ENCODE measurements at places on chromosomes 3 and 15.
A peak's percentile ranks its signal among the peaks of the same experiment; 100 is the strongest.

GRCh38 chr3:184315871-184316661 lies 1.7 kb downstream of the EIF4G1 start:
- no peak for DNase-seq

DNA sequence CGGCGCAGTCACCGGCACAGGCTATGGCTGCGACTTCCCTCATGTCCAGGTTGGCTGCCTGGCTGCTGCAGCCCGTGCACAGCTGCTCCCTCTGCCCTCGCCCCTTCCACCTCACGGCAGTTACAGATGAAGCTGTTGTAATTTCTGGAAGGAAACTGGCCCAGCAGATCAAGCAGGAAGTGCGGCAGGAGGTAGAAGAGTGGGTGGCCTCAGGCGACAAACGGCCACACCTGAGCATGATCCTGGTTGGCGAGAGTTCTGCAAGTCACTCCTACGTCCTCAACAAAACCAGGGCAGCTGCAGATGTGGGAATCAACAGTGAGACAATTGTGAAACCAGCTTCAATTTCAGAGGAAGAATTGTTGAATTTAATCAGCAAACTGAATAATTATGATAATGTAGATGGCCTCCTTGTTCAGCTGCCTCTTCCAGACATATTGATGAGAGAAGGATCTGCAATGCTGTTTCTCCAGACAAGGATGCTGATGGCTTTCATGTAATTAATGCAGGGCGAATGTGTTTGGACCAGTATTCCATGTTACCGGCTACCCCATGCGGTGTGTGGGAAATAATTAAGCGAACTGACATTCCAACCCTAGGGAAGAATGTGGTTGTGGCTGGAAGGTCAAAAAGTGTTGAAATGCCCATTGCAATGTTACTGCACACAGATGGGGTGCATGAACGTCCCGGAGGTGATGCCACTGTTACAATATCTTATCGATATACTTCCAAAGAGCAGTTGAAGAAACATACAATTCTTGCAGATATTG lies 13.2 kb upstream of the GNB4 start:
- no peak for DNase-seq

DNA sequence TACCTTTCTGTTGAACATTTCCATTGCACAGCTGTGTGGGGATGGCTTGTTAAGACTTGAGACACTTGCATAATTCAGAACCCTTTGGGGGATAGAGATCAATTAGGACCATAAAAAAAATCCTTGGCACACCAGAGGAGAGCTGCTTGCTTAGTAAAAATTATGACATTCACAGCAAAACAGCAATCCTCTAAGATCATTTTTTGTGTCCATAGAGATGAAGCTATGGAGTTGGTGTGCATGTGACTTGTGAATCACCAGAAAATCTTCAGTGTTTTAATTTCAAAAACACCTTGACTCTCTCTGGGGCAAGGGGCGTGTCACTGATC lies 7.7 kb downstream of the COL8A1 start:
- DNase-seq: no peak

DNA sequence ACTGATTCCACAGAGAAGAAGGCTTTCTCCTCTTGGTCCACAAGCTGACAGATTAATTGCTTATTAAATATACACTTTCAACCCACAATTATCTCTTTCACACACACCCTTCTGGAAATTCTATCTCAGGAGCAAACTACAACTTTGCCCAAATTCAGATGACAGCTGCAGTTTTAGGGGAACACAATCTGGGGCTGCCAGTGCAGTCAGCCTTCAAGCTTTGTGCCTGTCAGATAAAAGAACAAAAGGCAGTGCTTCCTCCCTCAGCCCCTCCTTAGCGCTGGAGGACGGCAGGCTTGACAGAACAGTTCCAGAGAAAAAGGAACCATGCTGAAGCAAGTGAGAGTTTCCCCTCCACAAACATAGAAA lies 99.6 kb downstream of the TMCC1 start:
- DNase-seq: no peak

DNA sequence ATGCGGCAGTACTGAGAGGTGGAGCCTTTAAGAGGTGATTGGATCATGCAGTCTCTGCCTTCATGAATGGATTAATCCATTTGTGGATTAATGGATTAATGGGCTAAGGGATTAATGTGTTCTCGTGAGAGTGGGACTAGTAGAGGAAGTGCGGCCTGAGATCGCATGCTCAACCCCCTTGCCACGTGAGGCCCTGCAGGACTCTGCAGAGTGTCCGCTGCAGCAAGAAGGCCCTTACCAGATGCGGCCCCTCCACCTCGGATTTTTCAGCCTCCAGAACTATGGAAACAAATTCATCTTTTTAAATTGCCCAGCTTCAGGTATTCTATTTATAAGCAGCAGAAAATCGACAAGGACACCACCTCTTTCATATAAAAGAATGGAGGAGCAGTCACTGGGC lies 148.8 kb downstream of the TPRA1 start:
- DNase-seq: no peak

GRCh38 chr15:78438619-78439285 lies 736 bp downstream of the IREB2 start:
- no peak for DNase-seq

DNA sequence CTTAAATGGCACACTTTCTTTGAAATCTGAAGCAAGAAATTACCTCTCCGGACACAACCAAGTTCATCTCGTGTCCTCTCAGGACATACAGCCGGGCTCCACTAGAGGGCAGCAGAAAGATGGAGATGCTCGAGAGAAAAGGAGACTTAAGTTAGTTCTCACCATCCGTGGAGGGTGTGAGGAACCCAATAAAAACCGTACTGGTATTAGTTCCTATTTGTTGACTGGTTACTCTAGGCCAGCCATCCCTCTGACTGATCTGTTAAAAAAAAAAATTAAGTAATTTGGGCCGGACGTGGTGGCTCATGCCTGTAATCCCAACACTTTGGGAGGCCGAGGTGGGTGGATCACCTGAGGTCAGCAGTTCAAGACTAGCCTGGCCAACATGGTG lies 7.9 kb upstream of the CYP11A1 start:
- DNase-seq: peak; percentile 61

DNA sequence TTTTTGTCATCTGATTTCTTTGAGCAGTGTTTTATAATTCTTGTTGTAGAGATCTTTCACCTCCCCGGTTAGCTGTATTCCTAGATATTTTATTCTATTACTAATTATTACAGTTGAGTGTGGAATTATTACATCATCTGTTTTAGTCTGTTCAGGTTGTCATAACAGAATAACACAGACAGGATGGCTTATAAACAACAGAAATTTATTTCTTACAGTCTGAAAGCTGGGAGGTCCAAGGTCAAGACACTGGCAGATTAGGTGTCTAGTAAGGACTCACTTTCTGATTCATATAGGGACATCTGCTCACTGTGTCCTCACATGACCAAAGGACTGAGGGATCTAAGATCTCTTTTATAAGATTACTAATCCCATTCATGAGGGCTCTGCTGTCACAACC lies 121.3 kb upstream of the THBS1 start:
- no peak for DNase-seq

DNA sequence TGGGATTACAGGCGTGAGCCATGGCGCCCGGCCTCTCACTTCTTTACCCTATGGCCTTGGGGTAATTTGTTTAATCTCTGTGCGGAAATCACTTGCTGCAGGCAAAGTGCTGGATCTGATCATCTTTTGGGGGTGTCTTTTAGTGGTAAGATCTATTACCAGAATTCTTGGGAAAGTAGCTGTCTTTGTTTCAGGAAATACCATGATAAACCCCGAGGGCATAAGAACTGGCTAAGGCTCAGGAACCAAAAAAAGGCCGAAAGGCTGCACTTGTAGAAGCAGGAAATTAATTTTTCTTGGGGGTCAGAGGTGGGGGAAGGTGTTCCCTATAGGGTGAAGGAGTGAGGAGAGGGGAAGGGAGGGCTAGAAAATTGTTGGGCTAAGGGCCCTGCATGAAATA lies 22.7 kb upstream of the IGF2BP2 start:
- no peak for DNase-seq

GRCh38 chr3:77780278-77780996 lies 740.5 kb downstream of the ROBO2 start:
- no peak for DNase-seq

Measured in T-helper 17 cell (primary cell).